ENCODE measurements at places on chromosomes 11 and 22.

DNA sequence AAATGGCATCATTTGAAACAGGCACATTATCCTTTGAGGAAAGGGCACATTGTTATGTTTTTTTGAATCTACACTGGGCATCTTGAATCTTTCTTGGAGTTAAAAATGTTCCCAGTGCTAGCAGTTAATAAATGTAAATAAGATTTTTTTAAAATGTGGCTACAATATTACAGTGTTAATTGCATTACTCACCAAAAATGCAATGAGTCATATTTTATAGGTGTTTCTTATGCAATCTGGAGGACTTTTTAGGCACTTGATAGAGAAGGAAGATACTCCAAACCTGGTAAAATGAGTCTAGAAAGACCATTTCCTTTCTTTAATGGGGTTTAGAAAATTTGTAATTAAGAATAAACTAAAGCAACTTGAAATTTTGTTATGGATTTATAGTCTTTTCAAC is 238.0 kb downstream of the METTL15 start:
- no peak for DNase-seq

- DNase-seq: no peak
Observed at GRCh38 chr11:97743205-97743742, 1277.5 kb upstream of the CNTN5 start.

- DNase-seq: no peak
Observed at GRCh38 chr11:19756675-19757475, 44.2 kb downstream of the NAV2 start.

DNA sequence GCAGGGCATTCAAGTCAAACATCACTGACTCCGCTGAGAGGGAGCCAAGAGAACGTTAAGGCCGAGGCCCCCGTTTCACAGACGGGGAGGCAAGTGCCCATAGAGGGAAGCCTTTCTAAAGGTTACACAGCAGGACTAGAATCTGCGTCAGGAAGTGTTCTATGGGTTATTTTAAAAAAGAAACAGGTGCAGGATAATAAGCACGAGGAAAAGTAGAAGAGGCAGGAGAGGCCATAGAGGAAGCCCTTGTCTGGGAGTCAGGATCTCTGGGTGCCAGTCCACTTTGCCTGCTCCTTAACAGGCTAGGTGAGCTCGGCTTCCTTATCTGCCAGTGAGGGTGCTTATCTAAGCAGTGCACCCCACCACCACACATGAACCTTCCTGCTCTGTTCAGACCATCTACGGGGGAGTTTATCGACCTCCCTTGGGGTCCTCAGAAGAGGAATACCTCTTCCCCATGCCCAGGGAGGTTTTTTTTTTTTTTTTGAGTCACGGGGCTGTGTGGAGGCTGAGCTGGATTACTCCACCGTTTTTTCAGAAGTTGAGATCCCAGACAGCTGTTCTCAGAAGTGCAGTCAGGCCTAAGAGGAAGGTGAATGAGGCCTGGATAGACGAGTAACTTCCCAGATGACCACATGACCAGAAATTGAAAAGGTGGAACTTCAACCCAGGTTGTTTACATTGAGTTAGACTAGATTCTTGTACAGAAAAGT is 1.2 kb upstream of the FCHSD2 start:
- no peak for DNase-seq

GRCh38 chr11:125276619-125276976 is 112.0 kb downstream of the PKNOX2 start:
- no peak for DNase-seq

GRCh38 chr11:15565880-15566279 is 451.2 kb downstream of the INSC start:
- DNase-seq: no peak

GRCh38 chr11:134980819-134981710 is 569.0 kb upstream of the B3GAT1 start:
- DNase-seq: no peak

- no peak for DNase-seq
Observed at GRCh38 chr11:110425751-110426545, 3.8 kb upstream of the FDX1 start.

- no peak for DNase-seq
Observed at GRCh38 chr11:119525180-119525866, 102.4 kb upstream of the THY1 start.

GRCh38 chr22:25127318-25127717 is 72.3 kb upstream of the CRYBB3 start:
- no peak for DNase-seq

GRCh38 chr22:46055911-46056545 is 79.1 kb upstream of the WNT7B start:
- no peak for DNase-seq

- no peak for DNase-seq
Observed at GRCh38 chr11:26820739-26821138, 98.9 kb upstream of the SLC5A12 start.

DNA sequence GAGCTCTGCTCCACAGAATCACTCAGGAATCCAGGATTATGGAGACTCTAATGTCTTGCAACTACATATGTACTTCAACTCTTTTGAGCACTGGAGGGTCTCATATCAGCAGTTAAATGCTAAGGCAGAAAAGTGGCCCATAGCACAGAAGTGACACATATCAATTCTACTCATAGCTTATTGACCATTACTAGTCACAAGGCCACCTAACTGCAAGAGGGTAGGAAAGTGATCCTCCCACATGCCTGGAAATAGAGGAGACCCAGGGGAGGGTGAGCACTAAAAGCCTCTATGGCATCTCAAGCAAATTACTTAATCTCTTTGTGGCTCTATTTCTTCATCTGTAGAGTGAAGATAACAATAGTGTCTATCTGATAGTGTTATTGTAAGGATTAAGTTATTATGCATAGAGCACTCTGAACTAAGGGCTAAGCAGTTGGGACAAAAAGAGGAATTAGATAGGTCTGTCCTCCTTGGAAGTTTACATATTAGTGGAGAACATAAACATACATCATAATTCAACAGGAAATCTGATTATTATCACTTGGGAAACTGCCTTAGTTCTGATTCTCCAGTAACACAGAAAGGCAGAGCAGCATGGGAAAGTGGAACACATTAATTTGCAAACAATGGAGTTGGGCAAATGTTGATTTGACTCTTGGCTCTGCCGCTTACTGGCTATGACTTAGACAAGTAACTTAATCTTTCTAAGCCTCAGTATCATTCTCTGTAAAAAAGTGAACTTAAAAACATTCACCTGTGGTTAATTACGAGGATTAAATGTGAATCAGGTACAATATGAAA is 25.1 kb upstream of the USP47 start:
- DNase-seq: no peak

DNA sequence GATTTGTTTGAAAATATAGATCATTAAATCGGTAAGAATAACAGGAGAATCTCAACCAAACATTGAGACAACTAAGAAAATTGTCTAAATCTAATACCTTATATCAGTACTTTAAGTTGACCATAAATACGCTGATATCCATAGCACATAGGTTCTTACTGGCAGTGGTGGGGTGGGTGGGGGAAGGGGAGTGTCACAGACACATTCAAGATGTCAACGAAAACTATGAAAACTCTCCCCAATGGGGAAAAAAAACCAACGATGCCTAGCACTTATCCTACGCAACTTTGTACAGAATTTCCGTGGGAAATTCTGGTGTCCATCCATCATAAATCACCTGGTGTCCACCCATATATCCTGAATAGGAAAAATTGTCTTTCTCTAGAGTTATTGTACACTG is 6.2 kb downstream of the GRAP2 start:
- DNase-seq: no peak

- DNase-seq: no peak
Observed at GRCh38 chr11:110878513-110878912, 166.3 kb upstream of the ARHGAP20 start.

DNA sequence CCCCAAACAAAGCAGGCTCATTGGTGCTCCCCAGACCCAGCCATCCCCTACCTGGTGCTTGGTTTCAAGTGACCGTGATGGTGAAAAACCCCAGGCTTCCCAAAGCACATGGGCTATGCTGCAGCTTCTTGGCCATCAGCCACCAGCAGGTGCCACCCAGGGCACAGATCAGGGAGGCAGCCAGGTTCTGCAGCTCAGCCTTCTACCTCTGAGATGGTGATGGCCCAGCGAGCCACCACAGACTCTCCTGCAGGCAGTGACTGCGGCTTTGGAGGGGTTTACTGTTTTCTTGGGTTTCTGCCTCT is 70.0 kb upstream of the ALX4 start:
- DNase-seq: no peak

- no peak for DNase-seq
Observed at GRCh38 chr11:40508303-40508702, 951.1 kb downstream of the LRRC4C start.

DNA sequence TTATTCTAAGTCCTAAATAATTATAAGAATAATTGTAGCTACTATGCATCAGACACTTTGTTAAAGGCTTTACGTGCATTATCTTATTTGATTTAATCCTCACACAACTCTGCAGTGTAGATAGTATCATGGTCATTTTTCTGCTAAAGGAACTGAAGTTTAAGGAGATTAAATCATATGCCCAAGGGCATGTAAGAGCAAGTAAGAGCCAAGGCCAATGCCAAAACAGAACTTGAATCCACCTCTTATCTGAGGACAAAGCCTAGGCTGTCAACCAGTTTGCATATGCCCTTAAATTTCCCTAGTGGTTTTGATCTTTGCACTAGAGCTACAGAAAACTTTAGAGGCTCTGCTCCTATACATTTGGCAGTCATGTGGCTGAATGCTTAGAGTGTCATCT is 65.6 kb upstream of the OR5AK2 start:
- no peak for DNase-seq

GRCh38 chr11:73228268-73229134 is 10.4 kb downstream of the P2RY2 start:
- DNase-seq: no peak

- no peak for DNase-seq
Observed at GRCh38 chr11:81007046-81007445, 1566.2 kb upstream of the TENM4 start.

DNA sequence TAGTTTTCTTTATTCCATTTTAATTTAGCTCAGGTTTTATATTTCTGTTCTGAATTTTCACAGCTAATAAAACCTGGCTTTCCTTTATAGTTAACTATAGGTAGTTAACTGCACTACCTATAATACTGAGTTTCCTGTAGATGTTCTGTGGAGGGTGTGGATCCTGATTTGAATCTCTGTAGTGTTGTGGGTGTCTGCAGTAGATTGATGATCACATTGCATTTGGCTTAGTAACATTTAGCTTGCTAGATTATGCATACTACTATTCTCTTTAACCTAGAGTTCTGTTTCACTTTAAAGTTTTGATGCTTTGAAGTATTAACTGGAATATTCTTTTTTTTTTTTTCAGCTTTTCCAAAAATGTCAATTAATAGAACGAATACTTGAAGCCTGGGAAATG is 110.1 kb downstream of the PPP6R3 start:
- no peak for DNase-seq

- DNase-seq: peak; percentile 12
Observed at GRCh38 chr22:30044369-30044768, 35.9 kb upstream of the HORMAD2 start.

- no peak for DNase-seq
Observed at GRCh38 chr22:43567691-43568324, 156.0 kb downstream of the MPPED1 start.

DNA sequence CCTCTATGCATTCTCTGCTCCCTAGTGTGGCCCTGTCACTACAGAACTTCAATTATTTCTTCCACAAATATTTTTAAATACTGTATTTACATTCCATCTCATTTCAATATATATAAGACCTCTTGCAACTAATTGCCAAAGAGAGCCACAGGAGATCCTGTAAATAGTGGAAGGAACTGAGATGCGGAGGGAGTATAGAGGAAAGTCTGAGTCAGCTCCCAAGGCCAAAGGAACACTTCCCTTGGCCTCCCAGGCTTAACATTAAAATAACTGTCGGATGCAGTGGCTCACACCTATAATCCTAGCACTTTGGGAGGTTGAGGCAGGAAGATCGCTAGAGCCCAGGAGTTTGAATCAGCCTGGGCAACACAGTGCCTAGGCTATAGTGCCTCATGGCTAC is 31.2 kb downstream of the RBFOX2 start:
- DNase-seq: no peak

- DNase-seq: no peak
Observed at GRCh38 chr11:133040289-133040900, 491.9 kb downstream of the OPCML start.

DNA sequence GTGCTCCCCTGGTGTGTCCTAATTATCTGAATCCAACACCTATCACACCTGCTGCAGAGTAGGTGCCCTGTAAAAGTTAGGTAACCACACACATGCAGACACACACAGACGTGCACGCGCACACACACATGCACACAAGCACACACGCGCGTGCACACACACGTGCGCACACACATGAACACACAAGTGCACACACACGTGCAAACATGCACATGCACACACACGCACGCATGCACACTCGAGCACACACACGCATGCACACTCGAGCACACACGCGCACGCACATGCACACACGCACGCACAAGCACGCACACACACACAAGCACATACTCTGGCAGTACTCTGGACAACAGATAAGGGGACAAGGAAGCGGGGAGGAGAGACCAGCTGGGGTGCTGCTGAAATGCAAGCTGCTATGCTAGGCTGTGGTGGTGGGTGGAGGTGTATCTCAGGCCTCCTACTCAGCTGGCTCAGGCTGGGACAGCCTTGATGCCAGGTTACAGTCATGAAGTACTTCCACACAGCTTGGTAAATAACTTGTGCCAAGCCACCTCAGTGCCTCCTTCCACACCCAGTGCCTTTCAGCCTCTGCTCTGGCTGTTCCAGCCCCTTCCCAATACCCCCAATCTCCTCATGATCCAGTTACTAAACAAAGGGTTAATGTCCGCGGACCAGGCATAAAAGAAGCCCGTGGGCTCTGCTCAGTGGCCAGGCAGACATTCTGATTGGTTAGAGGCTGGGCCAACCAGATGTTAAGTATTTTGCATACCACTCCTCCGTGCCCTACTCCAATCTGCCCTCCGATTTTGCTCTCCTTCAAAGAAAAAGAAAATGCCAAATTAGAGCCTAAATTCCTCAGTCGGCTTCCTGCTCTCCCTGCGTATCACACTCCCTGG is 374.1 kb downstream of the TENM4 start:
- DNase-seq: no peak

DNA sequence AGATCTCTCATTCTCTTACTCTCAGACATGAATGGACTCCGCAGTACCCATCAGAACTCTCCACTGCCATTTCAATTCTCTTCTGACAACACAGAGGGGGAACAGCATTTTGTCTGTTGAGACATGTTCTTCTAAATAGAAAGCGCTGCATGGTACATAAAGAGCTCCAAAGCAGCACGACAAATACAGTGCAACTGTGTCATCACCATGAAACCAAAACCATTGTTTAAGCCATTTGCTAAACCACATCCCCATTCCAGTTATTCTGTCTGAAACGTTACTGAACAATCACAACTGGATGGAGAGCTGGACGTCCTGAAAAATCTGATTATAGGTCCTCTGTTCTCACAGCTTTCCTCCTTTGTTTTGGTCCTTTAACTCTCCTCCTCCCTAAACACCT is 17.9 kb upstream of the TENM4 start:
- DNase-seq: no peak

Measured in activated CD4-positive, alpha-beta T cell treated with anti-CD3 and anti-CD28 coated beads for 48 hours (primary cell).